ENCODE measurements at places on chromosomes 3 and 15. TPM values are rescaled to one million over a fixed set of nuclear protein-coding genes. Genes with fewer than 3 reads are reported as not detected.

- no peak for DNase-seq
Observed at GRCh38 chr3:16430717-16431630, 82.5 kb downstream of the RFTN1 start.

GRCh38 chr3:132347811-132348210, 30.6 kb downstream of the ACP3 start:
- DNase-seq: no peak

GRCh38 chr3:109050591-109051167, 67.3 kb downstream of the MORC1 start:
- DNase-seq: no peak

DNA sequence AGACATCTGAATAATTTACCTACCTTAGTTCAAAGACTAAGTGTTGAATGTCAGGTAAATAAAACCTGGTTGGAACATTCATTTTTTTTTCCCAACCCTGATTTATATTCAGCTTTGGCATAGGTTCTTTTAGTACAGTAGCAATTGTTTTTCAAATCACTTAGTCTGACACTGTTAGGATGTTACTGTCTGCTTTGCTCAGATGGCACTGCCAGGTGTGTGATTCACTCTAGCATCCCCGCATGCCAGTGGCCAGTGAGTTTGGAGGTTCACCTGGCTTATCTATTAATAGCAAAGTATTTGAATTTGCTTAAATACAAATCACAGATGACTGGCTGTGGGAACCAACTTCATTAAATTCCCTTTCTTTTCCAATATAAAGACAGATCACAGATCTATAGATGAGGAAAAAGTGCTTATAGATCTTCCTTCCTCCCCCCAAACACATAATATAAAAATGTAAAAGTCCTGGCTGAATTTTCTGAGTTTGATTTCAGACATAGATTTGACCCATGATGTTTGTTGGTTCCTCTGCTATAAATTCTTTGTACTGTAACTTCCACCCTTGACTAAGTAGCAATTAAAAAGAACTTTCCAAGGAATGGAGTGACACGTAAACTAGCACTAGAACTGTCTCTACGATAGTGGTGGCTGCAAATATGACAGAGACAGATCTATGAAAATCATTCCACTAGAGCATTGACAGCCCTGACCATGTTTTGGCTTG, 3.9 kb downstream of the THBS1 start:
- DNase-seq: no peak

DNA sequence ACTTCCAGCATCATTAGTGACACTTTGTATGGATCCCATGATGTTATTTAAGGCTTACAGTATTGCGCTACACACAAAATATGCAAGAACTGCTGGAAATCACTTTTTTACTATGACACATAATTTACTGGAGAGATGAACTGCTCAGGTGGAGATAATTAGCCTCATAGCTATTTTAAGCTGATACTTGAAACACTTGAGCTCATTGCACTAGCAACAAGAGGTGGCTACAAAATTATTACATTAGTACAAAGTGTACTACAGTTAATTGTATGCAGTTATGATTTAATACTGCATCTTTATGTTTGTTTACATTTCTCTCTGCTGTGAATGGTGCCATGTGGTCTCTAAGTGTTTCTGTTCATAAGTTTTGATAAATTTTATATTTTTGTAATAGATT, 6.5 kb upstream of the LZTFL1 start:
- DNase-seq: no peak

PARP3 gene
- total RNA-seq: 13.8 TPM

DNA sequence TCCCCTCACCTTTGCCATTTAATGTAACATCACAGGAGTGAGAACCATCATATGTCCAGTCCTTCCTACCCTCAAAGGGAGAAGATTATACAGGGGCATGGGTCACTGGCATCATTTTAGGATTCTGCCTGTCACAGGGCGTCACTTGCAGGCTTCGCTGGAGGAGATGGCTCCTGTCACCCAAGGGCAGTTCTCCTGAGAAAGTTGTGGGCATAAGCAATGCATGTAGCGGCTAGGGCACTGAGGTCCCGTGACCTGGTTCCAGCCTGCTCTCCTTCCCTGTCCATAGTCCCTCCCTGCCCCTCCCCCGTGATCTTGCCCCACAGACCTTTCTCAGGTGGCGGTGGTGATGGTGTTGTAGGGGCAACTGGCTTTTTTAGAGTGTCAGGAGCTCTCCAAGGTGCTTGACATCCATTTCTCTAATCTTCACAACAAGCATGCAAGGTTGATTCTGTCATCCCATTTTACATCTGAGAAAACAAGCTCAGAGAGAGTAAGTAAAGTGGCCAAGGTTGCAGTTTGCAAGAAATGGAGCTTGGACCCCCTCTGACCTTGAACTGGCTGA, 241.5 kb upstream of the CTDSPL start:
- no peak for DNase-seq

LRRC31 gene
- total RNA-seq: not detected

- no peak for DNase-seq
Observed at GRCh38 chr3:16085410-16085809, 89.1 kb upstream of the GALNT15 start.
